ENCODE measurements at places on chromosomes 4 and X. TPM values are rescaled to one million over a fixed set of nuclear protein-coding genes. Genes with fewer than 3 reads are reported as not detected.

SLITRK4 gene
- 21.4 TPM for polyA plus RNA-seq

ARHGAP36 gene
- 0.06 TPM for polyA plus RNA-seq

TCP11X2 gene
- polyA plus RNA-seq = 0.91 TPM

CNGA1 gene
- 0.16 TPM for polyA plus RNA-seq

VSIG1 gene
- 1.0 TPM for polyA plus RNA-seq

DNA sequence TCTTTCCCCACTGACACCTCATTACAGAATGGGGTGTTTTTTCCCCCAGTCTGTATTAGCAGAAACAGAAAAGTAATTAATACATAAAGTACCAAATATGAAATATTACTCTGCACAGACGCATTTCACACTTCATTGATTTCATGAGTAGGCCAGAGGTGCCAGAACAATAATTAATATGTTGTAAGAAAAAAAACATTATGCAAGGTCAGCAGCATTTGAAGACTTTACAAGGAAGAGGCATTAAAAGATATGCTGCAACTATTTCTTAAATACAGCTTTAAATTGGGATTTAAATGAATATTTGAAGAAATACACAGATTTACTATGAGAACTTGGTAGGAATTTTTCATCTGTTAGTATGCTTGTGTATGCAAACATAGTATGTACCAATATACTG, 37.7 kb downstream of the NAA11 start:
- DNase-seq = no peak

DNA sequence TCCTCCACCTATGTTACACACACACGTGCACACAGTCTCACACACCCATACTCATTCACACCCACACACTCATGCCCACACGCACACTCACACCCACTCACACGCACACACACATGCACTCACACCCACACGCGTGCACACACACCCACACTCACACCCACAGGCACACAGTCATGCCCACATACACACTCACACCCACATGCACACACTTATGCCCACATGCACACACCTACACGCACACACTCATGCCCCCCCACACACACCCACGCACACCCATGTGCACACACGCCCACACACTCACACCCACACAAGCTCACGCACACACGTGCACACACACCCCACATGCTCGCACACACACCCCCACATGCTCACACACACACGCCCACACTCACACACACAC, 140.0 kb downstream of the F11 start:
- no peak for DNase-seq

DNA sequence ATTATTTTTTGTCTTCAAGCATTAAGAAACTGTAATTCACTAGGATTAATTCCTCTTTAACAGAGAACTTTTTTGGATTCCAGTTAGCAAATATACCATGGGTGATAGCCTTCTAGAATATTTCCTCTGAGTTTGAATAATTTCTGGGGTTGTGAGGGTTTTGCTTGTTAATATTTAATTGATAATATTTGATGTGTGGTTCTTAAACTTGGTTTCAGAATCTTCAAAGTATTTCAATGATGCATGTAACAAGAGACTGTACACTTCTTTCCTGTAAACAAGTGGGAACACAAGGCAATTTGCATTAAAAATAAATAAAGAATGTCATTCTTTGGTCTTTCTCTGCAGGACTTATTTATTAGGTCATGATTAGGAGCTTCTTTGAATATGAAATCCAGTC, 9.5 kb upstream of the C4orf51 start:
- DNase-seq = no peak

- DNase-seq = no peak
Measured at GRCh38 chr4:95108883-95109421, 351.2 kb downstream of the BMPR1B start.

- DNase-seq = no peak
Measured at GRCh38 chrX:34972206-34972605, 29.6 kb downstream of the FAM47B start.

DNA sequence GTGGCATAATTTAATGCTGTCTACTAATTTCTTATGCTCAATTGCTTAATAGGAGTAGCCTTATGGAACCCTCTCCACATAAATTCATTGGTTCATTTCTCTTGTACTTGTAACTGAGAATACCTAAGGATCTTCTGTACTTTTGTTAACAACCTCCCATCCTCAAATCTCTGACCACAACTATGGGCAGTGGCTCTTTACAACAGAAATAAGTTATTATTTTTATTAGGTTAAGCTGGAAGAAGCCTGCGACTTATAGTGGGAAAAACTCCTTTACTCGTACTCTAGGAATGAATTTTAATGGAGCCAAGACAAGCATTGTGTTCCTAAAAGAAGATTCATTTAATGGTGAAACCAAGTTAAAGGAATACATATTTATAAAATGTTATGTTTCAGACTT, 337.1 kb upstream of the CTSO start:
- no peak for DNase-seq

GRCh38 chr4:143390764-143391163, 54.1 kb downstream of the GAB1 start:
- DNase-seq = no peak

GRCh38 chr4:106329041-106329618, 12.8 kb downstream of the AIMP1 start:
- no peak for DNase-seq

DNA sequence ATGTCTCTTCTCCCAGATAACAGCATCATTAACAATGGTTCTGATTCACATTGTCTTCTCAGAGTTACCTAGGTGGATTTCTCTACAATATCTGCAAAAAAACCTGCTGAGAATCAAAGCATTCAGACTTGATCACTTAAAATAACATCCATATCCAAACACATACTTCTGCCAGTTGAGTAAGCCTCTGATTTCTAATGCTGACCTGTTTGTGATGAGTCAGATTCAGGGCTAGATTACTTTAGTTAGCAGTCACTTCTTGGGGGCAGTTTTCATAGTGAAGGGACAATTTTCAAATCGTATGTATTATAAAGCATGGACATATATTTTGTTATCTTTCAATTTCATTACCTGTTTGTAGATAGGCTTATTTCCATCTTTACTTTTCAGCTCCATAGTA, 35.5 kb downstream of the CCNI start:
- DNase-seq = no peak

- DNase-seq = no peak
Measured at GRCh38 chrX:36310136-36310535, 390.6 kb downstream of the CFAP47 start.
